ENCODE measurements at places on chromosomes 1 and 21.

GRCh38 chr1:47226839-47227215 is 5.2 kb downstream of the TAL1 start:
- DNase-seq: no peak

DNA sequence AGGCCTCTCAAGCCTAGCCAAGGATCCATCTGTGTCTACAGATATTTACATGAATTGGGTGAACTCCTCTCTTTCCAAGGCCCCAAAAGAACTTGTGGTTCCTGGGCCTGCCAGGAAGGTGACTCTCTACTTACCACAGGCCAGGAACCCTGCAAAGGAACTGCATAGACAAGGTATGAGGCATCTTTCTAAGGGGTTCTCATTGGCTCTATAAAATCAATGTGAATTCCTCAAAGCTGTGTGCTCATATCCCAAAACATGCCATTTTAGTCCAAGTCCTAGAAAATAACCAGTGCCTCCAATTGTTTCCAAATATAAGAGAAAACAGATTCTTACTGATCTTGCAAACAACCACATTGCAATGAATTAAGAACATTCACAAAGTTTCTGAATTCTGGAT is 39.9 kb upstream of the RGL1 start:
- DNase-seq: no peak

- DNase-seq: peak; percentile 51
These were observed 771 bp downstream of the EIF4G3 start for GRCh38 chr1:21175670-21176581.

GRCh38 chr1:222644636-222644980 is 26.7 kb downstream of the MIA3 start:
- DNase-seq: no peak

- DNase-seq: no peak
These were observed 852 bp upstream of the RAVER2 start for GRCh38 chr1:64743954-64744491.

GRCh38 chr1:38476111-38476849 is 383.3 kb downstream of the RRAGC start:
- DNase-seq: no peak

GRCh38 chr1:230757856-230758708 is 10.9 kb downstream of the CAPN9 start:
- no peak for DNase-seq

- no peak for DNase-seq
These were observed 52.3 kb upstream of the LBR start for GRCh38 chr1:225479996-225480720.

GRCh38 chr1:24416666-24417391 is 1.2 kb downstream of the NIPAL3 start:
- peak; percentile 25 for DNase-seq

DNA sequence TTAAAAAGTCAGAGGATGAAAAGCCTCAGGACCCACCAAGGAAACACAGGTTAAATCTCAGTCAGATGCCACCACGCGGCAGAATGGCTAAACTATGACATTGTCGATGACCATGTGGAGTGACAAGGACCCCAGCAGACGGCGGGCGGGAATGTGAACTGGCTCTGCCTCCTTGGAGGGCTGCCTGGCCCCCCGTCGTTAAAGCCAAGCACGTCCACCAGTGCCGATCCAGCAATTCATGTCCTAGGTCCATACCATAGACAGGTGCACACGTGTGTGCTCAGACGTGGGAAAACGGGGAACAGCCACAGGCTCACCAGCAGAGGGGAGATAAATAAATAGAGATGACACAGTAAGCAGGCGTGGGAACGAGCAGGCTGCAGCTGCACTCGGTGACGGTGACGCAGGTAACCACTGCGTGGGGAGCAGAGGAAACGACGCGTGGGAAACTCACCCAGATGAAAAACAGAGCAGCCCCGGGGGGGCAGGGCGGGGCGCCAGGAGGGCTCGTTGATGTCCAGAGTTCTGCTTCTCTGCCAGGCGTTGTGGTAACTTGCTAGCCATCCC is 28.3 kb upstream of the PCBP3 start:
- no peak for DNase-seq

DNA sequence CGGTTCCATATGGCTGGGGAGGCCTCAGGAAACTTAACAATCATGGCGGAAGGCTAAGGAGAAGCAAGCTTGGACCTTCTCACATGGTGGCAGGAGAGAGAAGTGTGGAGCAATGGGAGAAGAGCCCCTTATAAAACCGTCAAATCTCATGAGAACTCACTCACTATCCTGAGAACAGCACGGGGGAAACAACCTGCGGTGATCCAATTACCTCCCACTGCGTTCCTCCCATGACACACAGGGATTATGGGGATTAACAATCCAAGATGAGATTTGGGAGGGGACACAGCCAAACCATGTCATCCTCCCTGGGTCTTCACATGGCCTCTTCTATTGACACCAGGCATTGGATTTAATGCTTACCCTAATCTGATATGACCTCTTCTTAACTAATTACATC is 455.1 kb upstream of the VAMP3 start:
- no peak for DNase-seq

DNA sequence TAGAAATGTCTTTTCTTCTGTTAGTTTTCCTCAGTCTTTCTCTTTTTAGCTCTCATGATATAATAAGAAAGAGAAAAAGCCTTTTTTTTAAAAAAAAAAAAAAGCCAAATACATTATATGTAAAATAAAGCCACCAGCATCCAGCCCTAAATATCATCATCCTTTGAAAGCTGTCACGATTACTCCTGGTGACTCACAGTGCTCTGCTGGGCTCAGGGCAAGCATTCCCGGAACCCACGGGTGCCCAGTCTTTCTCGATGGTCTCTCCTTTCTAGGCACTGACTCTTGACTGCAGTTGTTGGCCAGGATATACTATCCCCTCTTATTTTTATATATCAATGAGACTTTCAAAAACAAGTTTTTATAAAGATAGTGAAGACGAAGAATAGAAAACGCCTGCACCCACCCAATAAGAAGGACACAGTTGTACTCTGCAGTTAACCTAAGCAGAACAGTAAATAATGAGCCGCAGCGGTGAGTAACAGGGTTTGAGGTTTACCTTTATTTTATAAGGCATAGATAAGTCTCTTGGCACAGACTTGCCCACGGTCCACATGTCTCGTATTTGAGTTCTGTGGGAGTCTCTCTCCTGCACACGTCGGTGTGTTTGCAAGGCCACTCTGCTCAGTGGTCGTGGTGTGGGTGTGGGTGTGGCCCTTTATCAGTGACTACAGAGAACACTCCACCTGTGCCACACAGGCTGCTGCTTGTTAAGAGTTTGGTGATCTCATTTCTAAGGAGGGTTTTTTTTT is 15.7 kb upstream of the MX2 start:
- DNase-seq: no peak

DNA sequence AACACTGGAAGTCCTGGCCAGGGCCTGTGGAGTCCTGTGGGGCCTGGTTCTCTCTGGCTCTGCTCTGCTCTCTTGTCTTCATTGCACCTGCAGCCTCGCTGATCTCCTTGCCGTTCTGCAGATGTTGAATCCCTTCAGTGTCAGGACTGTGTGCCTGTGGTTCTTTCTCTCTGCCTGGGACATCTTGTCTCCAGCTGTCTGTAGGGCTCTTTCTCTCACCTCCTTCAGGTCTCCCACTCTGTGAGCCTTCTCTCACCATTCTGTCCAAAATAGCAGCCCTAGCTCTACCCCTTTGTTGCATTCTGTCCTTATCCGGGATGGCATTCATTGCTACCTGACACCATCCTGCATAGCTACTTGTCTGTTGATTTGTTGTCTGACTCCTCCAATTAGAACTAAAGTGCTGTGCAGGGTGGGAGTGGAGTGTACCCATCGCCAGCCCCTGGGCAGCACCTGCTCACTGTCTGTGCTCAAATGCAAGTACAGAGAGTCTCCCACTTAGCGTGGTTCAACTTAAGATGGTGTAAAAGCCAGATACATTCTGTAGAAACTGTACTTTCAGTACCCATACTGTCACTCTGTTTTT is 8.9 kb downstream of the PGBD2 start:
- DNase-seq: no peak

DNA sequence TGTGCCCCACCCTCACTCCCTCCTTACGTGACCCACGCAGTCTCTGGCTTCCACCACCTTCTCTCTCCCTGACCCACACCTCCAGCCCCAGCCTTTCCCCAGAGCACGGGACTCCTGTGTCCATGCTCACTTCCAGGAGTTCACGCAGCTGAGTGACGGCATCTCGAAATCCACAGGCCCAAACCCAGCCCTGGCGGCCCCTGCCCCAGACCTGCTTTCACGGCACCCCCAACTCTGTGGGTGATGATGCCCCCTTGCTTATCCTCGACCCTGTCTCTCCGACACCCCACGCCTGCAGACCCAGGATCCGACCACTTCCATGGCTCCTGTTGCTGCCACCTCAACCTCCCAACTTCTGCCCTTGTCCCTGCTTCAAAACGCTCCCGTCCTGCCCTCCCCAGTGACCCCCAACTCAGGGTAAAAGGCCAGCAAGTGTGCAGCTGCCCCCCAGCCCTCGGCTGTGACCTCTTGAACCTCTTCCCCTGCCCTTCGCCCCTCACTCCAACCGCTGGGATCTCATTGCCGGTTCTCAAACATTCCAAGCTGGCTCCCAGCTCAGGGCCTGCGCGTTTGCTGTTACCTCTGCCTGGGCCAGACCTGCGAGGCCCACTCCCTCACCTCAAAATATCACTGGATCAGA is 30.4 kb upstream of the LAPTM5 start:
- DNase-seq: no peak

- no peak for DNase-seq
These were observed 105.1 kb upstream of the DPH5 start for GRCh38 chr1:101130673-101131072.

DNA sequence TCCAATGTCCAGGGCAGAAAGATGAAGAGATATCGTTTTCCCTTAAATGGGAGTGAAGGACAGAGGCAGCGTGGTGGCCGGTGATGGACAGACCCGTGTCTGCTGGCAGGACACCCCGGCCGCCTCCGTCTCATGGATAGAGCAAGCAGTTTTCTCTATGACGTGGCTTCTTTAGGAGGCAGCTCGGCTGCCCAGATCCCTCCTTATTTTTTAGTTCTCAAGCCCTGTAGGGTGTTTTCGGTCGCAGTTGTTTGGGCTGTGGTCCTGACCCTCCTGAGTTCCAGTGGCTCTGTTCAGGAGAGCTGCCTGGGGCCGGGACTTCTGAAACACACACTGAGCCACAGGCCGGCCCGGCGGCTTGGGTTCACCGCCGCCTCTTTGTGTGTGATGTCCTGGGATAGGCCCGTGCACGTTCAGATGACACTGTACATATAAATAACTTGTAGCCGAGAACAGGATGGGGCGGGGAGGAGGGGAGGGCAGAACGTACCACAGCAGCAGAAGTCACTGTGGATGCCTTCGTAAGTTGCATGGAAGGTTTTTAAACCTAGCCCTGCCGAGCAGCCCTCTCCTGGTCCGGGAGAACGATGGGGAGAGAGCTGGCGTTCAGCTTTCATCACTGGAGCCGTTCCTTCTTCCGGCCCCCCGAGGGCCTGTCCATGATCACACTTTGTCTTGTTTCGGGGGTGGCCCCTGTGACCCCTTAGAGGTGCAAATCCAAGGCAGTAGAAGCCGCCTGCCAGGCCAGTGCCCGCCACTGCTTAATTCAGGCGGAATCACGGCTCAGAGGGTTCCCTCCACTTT is 65.2 kb downstream of the SIK1 start:
- DNase-seq: no peak

GRCh38 chr1:246210756-246211155 is 296.3 kb downstream of the SMYD3 start:
- DNase-seq: no peak

- no peak for DNase-seq
These were observed 29.5 kb downstream of the PIK3R3 start for GRCh38 chr1:46102769-46103476.

DNA sequence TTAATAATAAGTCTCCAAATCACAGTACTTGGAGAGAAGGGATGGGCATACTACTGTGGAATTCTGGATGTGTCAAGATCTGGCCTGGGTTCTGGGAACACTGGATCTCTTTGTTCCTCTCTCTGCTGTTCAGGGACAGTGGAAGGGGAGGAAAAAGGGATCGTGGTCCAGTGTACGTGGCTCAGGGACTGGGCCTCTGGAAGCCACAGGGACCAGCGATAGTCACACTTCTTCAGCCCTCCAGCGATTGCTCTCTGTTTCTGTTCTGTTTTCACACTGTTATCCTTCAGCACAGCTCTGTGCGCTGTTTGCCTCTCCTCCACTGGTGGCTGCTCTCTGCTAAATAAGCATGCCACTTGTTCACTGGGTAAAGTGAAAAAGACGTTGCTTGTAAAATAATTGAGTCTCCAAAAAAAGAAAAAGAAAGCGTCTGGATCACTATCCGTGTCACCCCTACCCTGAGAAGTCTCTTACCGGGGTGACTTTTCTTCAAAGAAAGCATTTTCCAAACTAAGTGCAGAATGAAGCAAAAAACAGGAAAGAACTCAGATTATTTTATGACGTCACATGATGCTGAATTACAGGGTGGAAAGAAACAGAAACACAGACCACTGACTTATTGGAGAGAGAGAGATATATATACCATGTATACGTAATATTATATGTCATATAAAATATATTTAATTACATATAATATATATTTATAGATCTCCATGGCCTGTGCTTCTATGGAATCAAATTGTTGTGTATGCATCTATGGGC is 279.4 kb downstream of the RGS7 start:
- DNase-seq: no peak

DNA sequence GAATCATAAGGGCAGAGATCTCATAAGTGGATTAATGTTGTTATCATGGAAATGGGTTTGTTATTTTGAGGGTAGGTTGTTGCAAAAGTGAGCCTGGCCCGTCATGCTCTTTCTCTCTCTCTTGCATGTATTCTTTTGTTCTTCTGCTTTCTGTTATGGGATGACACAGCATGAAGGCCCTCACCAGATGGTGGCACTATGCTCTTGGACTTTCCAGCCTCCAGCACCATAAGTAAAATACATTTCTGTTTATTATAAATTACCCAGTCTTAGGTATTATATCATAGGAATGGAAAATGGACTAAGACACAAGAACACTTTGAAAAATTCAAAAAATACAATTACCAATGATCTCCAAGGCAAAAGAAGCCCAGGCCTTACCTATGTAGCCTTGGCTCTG is 676.1 kb downstream of the PTPRU start:
- DNase-seq: no peak

GRCh38 chr1:221815660-221816059 is 73.8 kb upstream of the DUSP10 start:
- no peak for DNase-seq

DNA sequence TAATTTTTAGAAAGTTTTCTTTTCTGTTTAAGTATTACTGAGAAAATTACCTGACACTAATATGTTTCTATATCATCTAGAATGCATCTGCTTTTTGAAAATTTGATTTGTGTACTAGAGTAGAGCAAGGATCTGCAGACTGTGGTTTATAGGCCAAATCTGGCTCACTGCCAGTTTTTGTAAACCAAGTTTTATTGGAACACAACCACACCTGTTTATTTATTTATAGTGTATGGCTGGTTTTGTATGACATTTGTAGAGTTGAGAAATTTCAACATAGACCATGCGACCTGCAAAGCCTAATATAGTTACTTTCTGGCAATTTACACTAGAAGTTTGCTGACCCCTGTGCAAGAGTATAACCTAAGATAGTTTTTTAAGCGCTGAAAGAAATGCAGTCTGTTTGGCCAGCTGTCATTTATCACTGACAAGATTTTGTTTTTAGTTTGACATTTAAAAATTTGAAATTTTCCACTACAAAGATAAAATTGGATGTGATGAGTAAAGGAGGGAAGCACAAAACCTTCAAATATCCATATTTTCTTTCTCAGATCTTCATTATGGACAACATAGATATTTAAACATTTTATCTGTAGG is 36.1 kb upstream of the CACYBP start:
- DNase-seq: no peak

All from bone marrow (tissue), 2 donors.